ENCODE measurements at places on chromosomes 6 and 20.

DNA sequence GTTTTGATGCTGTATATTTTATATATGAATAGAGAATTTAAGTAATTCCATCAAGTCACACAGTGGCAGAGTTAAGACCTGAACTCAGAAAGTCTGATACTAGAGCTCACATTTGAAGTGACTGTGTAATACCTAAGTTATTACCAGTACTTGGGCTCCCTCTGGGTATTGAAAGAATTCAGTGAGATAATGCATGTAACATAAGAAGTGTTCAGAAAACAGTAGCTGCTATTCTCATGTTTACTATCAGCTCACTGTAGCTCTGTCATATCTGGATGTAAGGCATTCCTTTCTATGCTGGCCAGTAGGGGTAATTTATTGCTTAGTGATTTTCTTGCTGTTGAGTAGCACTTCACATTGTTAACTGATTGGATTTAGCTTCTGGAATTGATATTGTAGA lies 44.6 kb downstream of the NKX2-4 start:
- DNase-seq = no peak

- DNase-seq = peak; percentile 31
Measured at GRCh38 chr6:89818977-89819335, 638 bp downstream of the MDN1 start.

GRCh38 chr20:32462900-32463641 lies 104.9 kb downstream of the ASXL1 start:
- DNase-seq = no peak

DNA sequence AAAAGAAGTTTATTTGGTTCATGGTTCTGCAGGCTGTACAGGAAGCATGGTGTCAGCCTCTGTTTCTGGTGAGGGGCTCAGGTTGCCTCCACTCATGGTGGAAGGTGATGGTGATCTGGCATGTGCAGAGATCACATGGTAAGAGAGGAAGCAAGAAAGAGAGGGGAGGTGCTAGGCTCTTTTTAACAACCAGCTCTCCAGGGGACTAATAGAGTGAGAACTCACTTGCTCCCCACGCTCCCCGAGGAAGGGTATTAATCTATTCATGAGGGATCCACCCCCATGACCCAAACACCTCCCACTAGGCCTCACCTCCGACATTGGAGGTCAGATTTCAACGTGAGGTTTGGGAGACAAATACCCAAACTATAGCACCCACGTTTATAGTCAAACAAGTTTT lies 4.0 kb upstream of the GJB7 start:
- no peak for DNase-seq

GRCh38 chr20:34872622-34873224 lies at the start of gene GGT7:
Gene GGT7 (minus strand): TSS chr20:34872856. CDS start chr20:34872815, 41 bp downstream.
- peak; percentile 92 for DNase-seq

Data from HAP-1 (cell line).